Type B pancreatic cell (in vitro differentiated cells): ENCODE measurements at places on chromosomes 3 and 15. TPM values are rescaled to one million over a fixed set of nuclear protein-coding genes. Genes with fewer than 3 reads are reported as not detected.

DNA sequence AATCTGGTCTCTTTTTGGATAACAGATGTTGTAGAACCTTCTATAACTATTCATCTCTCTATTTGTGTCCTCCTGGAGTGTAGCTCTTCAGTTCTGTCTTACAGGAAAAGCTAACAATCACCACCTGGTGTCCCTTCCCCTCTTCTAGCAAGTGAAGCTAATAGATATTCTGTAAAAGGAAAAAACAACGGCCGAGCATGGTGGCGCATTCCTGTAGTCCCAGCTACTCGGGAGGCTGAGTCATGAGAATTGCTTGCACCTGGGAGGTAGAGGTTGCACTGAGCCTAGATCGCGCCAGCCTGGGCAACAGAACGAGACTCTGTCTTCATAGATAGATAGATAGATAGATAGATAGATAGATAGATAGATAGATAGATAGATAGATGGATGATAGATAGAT lies 779.4 kb downstream of the TUSC7 start:
- no peak for DNase-seq

GRCh38 chr3:10173095-10173925 lies 8.6 kb downstream of the IRAK2 start:
- no peak for DNase-seq

DNA sequence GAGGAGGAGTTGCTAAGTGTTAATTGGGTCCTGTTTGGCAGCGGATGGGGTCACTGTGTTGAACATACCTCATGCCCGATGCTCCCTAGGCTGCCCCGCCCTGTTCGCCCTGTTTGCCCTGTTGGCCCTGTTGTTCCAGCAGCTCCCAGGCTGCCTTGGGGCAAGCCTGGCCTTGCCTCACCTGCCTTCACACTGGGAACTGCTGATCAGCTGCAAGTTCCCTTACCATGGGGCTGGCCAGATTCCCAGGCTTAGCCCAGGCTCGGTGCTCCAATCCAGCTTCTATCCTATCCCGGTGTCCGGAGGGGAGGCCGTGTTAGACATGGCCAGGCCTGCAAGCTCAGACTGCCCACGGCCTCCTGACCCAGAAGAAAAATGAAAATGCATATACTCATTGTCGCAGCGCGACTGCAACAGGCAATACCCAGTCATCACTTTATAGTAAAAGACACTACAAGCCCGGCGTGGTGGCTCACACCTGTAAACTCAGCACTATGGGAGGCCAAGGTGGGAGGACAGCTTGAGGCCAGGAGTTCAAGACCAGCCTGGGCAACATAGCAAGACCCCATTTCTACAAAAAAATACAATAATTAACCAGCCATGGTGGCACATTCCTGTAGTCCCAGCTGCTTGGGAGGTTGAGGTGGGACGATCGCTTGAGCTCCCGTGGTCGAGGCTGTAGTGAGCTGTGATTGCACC lies 42.9 kb upstream of the ZNF710 start:
- DNase-seq, result no peak

The PCSK6 gene
- 5.4 and 6.5 TPM in 2 replicates for total RNA-seq

DNA sequence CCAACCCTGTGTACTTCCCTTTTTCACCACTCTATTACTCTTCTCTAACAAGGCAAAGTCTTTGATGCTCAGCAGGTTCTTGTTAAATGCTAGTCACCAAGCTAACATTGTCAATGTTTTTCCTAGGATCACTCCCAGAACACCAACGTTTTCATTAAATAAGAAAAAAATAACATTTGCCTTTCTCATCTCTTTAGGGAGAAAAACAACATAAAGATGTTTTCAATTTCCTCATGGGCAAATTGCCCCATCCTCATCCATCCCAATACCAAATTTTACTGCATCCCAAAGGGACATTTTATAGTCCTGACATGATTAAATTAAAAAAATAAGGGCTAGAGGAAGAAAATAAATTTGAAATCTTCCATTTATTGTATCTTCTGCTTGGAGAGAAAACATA lies 106.5 kb downstream of the SUCNR1 start:
- DNase-seq, result no peak

- no peak for DNase-seq
Measured at GRCh38 chr3:194375473-194376240, 6.1 kb upstream of the LRRC15 start.

DNA sequence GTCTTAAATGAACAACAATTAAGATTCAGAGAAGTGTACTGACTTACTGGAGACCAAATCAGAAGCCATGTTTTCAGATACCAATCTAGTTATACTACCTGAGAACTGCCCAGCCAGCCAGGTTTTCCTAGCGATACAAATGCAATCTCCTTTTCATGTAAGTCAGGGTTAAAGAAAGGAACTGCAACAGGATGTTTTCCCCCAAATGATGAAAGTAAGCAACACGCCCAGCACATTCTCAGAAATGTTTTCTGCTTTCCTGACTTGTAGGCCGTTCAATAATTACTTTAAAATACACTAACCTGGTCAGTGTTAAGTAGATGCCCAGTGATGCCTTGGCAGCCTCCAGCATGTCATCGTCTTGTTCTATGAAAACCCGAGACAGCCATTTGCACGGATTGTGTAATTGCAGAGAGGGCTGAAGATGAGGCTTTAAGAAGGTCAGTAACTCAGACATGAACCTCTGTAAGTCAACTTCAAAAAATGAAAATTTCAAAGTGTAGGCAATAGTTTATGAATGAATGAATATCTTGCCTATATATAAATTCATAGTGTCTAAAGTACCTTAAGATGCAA lies 30.3 kb downstream of the LINS1 start:
- DNase-seq, result no peak

The BBS4 gene
- 17.1 and 27.6 TPM in 2 replicates for total RNA-seq

GRCh38 chr15:91961357-91961756 lies 107.8 kb downstream of the SLCO3A1 start:
- no peak for DNase-seq

DNA sequence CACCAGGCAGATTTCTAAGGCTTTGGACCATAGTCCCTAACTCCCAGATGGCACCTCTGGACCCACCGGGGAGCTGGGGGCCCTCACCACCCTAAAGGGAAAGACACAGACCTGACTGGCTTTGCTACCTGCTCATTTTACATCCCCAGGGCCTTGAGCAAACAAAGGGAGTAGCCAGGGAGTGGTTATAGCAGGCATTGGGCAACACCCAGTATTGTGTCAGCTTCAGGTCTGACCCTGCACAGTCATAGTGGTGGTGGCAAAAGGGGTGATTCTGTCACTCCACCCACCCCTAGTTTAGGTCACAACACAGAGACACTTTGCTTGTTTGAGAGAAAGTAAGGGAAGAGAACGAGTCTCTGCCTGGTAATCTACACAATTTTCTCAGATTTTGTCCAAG lies 352.5 kb downstream of the DIPK2A start:
- DNase-seq, result no peak

The SLC28A1 gene
- total RNA-seq, result 0.19 and 0.31 TPM in 2 replicates

The ALDH1L1 gene
- total RNA-seq, result 5.0 and 10.2 TPM in 2 replicates

DNA sequence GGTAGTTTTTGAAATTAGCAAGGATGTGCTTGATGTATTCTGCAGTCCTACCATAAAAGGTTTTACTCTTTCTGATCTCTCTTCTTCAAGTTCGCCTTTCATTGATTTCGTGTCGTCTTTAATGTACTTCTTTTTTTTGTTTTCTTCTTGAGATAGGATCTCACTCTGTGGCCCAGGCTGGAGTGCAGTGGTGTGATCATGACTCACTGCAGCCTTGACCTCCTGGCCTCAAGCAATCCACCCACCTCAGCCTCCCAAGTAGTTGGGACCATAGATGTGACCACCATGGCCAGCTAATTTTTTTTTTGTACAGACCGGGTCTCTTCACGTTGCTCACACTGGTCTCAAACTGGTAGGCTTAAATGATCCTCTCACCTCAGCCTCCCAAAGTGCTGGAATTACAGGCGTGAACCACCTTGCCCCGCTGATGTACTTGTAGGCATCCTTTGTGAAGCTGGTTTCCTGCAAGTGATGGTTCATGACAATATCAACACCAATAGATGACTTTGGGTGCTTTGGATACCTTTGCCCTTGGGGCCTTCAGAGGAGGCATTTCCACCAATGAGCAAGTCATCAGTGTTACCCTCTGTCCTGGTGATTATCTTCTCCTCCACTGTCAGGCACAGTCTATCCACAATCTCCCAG lies 28.9 kb upstream of the RNF7 start:
- no peak for DNase-seq
